Epithelial cell of esophagus (primary cell): ENCODE measurements at places on chromosomes 6 and 20.

DNA sequence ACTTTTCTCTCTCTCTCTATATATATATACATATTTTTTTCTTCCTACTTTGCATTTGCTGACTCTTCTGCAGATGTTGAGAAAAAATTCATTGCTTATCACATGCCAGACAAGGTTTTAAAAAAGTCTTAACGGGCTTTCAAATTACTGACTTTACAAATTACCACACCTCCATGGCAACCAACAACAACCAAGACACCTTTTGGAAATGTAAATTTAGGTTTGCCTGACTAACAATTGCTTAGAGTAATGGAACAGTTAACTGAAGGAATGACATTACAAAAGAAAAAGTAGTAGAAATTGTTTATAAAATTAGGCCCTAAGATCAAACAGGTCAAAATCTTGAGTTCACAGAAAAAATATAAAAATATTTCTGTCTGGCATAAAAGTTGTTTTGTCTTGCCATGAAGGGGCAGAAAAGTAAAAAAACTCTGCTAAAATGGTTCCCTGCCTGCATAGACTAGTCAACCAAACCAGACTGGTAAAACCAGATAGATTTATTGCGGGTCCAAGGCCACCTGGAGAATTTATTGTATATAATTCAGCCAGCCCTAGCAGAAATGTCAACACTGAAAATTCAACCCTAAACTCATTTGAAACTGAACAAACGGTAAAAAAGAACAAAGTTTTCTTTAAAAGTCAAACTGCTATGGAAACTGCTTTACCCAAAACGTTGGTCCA, 92.8 kb upstream of the FRMD1 start:
- DNase-seq: no peak

DNA sequence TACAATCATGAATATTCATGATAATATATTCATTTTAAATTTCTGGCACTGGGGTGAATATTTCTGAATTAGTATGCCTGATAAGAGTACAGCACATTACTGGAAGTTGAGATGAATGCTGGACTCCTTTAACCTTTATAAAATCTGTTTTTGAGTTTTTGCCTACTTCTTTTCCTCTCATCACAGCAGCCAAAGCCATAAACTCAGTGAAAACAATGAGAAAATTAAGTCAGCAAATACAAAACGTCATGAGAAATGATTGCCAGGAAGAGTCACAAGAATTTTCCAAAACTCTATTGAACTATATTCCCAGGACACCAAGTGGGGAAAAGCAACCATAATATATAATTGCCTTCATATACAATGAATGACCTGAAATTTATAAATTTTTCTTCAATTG, 837.6 kb downstream of the TBC1D32 start:
- no peak for DNase-seq

DNA sequence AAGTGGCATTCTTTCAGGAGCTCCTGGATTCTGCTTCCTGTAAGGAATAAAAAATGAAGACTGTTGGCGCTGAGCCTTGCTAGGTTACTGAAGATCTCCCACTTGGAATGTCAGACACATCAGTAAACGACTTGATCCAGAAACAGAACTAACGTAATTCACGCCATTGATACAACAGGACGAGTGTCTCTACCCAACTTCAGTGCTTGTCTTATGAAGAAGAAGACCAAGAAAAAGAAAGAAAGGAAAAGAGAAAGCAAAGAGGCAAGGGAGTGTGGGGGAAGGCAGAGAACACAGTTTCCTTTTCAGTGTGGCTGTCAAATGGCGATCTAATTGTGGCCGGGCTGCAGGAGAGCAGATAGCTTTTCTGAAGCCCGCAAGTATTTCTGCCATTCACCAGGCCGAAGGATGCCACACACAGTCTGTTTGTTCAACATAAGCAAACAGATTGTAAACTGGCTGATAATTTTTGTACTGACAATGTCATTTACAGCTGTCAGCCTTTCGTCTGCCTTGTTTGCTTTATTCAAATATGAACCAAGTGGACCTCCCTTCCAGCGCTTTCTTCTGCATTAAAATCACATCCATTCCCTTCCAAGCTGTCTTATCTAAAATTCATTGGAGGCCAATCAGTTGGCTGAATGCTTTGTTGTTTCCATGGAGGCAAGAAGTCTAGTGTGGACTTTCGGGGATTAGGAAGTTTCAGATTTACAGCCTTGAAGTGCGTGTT, 180.6 kb downstream of the FOXA2 start:
- DNase-seq: no peak

DNA sequence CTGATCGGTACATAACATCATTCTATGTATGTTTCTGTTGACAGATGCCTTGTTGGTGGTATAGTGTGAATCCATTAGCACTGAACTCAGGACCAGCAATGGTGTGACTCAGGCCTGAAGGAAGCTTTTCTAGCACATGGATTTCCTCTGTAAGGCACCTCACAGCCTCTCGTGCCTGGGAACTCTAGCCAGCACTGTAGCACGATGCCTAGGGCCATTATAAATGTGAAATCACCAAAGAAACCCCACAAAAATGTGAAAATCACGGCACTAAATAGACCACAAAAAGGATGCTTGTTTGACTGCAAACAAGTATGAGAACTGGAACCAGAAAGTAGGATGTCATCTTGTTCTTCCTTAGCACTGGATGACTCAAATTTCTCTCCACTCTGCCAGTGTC, 63.7 kb upstream of the NKX2-2 start:
- no peak for DNase-seq

GRCh38 chr20:39893003-39893685, 795.9 kb downstream of the MAFB start:
- peak; percentile 54 for DNase-seq

DNA sequence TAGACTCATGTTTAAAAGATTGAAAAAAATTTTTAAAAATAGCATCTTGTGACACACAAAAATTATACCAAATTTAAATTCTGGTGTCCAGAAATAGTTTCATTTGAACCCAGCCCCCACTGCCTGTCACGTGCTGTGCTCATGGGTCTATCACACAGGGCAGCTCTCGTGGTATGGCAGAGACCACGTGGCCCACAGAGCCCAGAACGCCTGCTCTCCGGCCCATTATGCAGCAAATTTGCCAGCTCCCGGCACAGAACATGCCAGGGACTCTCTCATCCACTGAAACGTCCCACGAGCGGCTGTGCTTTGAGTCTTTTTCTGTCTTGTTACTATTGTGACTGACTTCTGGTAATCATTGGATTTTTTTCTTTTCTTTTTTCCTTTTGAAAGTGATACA, 224.3 kb downstream of the TTLL2 start:
- DNase-seq: no peak

DNA sequence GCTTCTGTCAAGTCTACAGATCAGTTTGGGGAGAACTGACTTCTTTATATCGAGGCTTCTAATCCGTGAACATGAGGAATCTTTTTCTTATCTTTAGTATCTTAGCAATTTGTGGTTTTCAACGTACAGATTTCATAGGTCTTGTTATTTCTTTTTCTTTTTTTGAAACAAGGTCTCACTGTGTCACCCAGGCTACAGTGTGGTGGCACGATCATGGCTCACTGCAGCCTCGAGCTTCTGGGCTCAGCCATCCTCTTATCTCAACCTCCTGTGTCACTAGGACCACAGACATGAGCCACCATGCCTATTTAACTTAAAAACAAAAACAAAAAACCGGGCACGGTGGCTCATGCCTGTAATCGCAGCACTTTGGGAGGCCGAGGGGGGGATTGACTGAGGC, 29.3 kb downstream of the DNAJC5 start:
- DNase-seq: no peak

DNA sequence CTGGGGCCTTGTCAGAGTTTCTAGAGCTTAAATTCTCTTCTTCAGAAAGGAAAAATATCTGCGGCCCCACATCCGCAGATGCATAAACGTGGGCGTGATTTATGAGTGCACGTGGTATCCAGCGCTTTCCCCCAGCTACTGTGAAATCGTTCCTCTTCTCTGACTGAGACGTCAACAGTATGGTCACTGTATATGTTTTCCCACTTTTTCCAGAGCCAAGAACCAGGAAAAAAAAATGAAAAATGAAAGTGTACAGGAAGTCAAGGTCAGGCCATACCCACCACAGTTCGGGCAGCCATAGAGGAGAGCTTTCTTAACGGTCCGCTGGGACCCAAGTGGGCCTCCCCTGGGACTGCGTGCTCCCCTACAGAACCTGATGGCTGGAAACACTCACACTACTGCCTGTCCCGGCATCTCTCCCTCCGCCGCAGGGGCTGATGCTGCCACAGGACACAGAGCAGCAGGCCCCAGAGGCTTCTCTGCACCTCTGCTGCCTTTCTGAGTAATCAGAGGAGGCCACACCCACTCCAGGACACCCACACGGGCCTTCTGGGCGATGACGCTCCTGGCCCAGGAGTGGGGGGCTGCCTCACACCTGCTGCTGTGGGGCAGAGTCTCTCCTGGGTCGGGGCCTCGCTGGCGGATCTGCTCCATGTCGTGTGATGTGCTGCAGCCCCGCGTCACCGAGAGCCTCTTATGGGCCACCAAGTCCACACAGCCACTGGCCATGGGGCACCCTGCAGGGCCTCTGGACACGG, 16.4 kb upstream of the STX16 start:
- DNase-seq: no peak

DNA sequence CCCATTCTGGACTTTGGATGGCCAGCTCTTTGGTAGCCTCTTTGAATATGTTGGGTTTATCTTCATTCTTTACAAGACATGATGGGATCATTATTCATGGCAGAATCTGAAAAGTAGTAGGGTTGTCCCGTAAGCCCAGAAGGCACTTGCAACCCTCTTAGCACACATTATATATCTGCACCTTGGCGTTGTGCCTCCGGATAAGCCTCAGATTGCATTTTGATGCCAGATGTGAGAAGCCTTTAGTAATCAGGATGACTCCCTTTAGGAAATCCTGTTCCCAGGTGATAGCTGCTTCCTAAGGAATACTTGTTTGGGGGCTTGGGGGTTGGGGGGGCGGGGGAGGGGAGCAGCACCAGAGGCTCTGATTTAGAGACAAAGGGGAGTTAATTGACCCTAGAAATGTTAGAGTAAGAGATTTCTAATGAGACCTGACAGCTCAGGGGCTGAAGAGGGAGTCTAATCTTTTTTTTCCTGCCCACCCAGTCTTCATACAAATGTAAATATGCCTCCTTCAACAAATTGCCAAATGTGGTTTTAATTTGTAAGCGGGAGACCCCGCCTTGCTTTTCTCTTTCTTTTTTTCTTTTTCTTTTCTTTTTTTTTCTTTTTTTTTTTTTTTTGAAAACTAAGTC, 55.1 kb downstream of the JAG1 start:
- DNase-seq: peak; percentile 63

DNA sequence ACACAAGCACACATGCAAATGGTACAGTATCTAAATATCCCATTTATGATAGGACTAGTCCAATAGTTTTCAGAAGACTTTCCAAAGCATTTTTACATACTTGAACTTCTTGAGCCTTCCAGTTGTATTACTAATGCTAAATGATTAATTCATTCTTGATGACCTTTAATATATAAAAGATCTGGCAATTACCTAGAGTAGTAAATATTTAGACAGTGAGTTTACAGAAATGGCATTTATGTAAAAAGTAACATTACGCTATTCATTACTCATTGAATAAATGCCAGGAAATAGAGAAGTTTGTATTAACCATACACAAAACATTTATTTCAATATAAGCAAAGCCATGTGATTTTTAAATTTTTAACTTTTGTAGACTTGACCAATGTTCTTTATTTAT, 158.8 kb downstream of the DST start:
- no peak for DNase-seq

- DNase-seq: no peak
These were observed 86.5 kb downstream of the MAP7 start for GRCh38 chr6:136463743-136464142.

GRCh38 chr20:62922451-62922921, 3.8 kb downstream of the DIDO1 start:
- no peak for DNase-seq

GRCh38 chr6:24918641-24919055, 17.1 kb downstream of the RIPOR2 start:
- no peak for DNase-seq

DNA sequence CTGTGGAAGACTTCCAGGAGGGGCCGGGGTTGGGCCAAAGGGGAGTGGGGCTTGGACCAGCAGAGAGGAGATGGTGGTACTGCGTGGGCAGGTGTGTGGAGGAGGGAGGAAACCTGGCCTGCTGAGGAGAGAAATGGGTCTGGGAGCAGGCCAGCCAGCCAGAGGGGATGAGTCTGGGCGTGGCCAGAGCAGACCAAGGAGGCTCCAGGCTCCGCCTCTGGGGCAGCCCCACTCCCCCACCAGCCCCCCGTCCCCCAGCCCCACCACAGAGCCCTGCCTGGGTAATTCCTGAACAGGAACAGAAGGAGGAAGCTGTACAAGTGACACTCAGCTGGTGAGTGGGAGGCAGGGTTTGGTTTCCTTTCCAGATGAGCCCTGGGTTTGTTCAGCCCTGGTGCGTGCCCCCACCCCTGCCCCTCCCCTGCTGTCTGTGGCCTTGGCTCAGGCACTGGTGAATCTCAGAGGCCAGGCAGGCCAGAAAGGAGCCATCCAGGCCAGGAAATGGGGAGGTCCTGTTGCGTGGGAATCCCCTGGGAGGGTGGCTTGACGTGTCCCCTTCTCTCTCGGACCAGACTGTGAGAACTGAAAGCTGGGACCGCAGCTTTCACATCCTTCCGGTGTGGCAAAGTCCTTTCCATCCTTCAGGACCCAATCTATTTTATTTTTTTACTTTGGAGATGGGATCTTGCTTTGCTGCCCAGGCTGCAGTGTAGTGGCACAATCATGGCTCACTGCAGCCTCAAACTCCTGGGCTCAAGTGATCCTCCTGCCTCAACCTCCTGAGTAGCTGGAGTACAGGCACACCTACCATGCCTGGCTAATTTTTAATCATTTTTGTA, 9.4 kb upstream of the SRC start:
- DNase-seq: no peak

GRCh38 chr6:537114-537513, 119.8 kb downstream of the HUS1B start:
- DNase-seq: no peak

- no peak for DNase-seq
These were observed 429.0 kb downstream of the UTRN start for GRCh38 chr6:144714021-144714712.

DNA sequence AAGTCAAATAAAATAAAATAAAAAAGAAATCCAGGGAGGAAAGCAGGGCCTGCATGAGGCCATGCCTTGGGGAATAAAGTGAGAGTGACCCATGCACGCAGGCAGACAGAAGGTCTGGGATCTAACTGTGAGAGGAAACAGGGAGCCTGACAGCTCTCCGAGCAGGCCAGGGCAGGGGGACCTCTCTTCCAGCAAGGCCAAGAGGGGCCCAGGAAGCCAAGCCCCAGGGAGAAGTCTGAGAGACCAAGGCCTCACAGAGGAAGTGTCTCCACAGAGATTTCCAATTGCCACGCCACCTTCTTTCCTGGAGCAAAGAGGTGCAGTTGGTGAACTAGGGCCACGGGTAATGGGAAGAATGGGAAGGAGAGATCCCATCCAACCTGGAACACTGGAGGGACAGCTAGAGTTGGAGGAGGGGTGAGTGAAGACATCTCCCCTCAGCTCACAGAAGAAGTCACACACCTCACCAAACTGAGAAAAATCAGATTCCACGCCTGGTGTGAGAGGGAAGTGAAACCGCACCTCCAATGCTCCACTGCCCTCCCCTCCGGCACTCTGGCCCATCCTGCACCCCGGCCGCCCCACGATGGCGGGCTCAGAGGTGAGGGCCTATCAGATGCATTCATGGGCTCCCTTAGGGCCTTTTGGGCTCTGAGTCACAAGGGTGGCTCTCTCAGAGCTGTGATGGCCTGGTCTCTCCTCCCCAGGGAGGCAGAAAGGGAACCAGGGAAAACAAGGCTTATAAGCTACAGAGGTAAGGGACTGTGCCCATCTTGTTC, 25.1 kb upstream of the TAF8 start:
- DNase-seq: no peak
